Activated T-cell treated with anti-CD3 and anti-CD28 coated beads for 24 hours (primary cell): ENCODE measurements at places on chromosomes 6 and 20.

DNA sequence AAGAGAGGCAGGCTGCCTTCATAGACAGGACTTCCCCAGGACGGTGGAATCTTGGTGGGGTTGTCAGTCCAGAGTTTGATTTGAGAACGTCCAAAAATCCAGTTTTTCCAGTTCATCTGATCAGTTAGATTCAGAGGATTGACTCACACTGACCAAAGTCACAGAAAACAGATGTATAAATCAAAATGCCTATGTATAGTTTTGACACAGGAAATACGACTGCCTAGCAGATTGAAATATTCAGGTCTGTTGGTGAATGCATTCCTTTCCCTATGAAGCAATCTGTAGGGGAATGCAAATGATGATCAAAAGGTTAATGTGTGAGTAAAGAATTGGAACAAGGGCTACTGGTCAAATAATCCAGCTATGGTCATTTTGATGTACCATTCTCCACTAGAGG, 29.7 kb upstream of the GFOD1 start:
- no peak for DNase-seq

- DNase-seq = no peak
Measured at GRCh38 chr20:7505835-7506221, 434.4 kb downstream of the HAO1 start.

- no peak for DNase-seq
Measured at GRCh38 chr6:165098165-165098564, 211.2 kb downstream of the C6orf118 start.

GRCh38 chr6:150208611-150209352, 65.9 kb downstream of the PPP1R14C start:
- DNase-seq = no peak

DNA sequence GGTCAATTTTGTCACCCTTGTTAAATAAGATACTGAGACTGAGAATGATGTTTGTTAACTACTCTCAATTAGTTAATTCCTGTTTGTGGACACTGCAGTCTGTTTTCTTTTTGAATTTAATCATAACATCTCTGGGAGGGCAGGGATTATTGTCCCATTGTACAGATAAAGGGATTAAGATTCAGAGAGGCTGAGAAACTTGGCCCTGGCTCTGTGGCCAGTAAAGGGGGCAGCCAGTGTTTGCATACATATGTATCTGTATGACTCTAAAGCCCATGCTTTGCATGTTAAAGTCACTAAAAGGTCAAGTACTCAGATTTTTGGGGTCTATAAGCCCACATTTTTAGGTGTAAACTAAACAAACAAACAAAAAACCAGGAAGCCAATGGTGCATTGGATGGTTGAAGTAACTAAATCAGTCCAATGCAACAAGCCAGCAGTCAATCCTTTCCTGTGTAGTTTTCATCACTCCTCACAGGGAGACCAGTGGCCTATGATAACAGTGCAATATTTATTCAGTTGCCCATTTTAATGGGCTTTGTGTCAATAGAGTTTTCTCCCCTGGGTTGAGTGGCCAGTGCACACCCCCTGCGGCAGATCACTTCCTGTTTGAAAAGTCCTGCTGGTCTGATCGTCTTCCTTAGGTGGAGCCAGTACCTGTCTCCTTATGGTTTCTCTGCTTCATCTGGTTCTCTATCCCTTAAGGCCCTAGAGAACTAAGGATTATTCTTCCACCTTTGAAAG, 106.7 kb downstream of the SLX4IP start:
- no peak for DNase-seq

DNA sequence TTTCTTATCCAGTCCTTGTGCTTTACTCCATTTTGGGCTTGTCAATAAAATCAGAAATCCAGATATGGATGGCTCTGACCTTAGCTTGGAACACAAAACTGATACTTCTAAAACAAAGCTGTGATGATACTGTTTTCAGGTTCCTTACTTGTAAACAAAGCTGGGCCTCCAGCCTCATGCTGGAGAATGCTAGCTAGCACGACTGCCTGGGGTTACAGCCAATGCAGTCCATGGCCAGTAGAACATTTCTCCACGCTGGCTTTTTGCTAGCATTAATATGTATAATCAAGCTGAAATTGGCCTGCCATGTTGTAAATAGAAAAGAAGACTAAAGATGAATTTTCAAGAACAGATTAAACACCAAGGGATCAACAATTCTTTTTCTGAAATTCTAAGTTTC, 63.9 kb downstream of the MTHFD1L start:
- DNase-seq = no peak

DNA sequence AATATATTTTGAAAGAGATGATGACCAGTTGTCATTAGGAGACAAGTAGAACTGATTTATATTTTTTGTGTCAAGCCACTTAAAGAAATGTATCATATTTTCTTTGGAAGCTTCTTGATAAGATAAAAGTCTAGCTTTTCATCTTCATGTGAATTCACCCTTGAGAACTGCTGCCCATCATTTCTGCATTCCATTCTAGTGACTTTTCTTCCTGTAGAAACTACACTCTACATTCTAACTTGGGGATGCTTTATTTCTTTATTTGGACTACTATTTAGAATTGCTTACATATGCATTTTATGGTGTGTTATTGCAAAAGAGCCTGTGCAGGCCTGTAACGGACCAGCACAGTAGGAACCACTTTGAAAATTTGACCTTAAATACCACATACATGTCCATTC, 335.0 kb upstream of the KCNQ5 start:
- no peak for DNase-seq

GRCh38 chr6:7588506-7588905, 1.5 kb upstream of the SNRNP48 start:
- no peak for DNase-seq

DNA sequence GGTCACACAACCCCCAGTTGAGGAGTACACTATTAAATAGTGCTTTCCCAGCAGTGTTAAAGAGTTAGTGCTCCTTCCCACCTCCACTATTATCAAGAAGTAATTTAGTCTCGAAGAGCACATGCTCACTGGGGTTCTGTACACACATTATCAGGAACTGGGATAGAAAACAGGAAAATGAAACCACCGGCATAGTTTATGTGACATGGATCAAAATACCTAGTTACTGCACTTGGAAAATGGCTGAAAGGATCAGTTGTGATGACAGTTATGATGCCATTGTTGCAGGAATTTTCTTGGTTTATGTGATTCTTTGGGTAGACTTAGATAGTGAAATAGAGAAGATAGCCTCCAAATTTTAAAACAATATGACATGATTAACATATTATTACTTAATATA, 152.9 kb downstream of the AKAP7 start:
- no peak for DNase-seq

DNA sequence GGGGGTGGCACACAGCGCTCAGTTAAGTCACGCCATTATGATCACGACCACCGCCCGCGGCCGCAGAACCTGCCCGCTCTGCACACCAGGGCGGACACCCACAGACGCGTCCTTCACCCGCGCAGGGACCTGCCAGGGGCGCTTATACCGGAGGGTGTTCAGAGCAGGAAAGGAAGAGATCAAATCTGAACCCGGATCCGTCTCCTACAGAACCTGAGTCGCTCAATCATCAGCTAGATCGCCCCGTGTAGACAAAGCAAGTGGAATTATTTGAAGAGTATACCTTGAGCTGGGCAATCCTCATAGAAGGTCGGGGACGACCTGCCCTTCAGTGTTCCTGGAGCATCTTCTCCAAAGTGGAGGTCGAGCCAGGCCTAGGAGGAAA, 14.4 kb upstream of the ZNF217 start:
- no peak for DNase-seq

DNA sequence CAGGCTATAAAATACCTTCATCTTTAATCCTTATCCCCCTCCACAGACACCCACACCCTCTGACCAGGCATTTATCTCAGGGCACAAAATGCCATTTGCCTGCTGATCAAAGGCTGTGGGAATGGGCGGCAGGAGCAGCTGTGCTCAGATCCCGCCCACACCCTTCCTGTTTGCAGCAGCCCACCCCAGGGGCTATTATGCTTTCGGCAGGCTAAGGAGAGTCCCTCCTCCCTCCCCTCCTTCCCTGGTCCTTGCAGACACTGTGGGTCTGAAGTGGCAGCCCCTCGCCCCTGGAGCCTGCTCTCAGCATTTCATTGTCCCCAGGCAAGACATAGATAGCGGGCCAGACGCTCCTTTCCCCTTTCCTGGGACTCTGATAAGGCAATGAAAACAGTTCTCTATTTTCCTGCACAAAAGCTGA, 220.8 kb upstream of the HEY2 start:
- DNase-seq = no peak

GRCh38 chr20:62646851-62647520, 4.7 kb downstream of the SLCO4A1 start:
- no peak for DNase-seq

GRCh38 chr20:11193241-11193640, 519.4 kb upstream of the JAG1 start:
- DNase-seq = no peak

- DNase-seq = no peak
Measured at GRCh38 chr6:143127941-143128680, 67.4 kb downstream of the AIG1 start.

DNA sequence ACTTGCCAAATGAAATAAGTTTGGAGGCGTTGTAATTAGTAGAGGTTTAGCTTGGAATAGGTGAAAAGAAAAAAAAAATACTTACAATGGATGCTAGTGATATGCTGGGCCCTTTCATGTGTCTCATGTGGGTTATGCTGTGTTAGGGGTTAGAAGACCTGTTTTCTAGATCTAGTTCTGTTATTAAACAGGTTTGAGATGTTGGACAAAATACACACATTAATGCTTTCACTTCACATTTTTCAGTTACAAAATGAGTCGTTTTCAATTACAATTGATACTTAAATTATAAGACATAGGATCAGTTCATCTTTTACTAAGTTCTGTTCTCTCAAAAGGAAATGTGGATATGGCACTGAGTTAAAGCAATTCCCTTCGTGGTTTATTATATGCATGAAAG, 509.8 kb downstream of the EPM2A start:
- DNase-seq = no peak

DNA sequence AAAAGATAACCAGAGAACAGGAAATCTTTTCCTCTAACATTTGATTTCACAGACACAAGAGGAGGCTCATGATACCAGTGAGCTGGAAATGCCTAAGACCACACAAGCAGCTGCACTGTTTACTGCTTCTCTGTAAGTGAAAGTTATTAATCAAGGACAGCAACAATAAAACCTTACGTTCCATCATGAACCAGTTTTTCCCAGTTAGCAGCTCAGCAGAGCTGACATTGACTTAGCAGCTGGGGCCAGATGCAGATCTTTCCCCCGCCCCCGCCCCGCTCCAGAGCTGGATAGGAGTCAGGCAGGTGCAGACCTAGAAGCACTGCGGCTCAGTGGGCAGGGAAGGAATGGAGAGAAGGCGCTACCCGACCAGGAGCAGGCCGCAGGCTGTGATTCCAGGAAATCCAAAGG, 275.2 kb downstream of the GMDS start:
- DNase-seq = no peak

DNA sequence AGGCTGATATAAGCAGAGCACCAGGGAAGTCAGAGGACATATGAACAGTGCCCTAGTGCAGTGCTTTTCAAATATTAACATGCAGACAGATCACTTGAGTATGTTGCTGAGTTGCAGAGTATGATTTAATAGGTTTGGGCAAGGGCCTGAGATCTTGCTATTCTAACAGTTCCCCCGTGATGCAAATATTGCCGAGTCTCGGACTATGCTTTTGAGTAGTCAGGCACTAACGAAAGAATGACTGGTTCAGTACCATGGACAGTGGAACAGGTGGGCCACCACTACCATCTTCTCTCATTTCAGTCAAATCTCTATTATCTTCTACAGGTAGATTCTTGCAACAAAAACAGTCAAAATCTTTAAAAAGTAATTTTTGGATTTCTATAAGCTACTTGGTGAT, 3.7 kb upstream of the TMEM200A start:
- DNase-seq = no peak

GRCh38 chr20:62602550-62602949, 39.8 kb upstream of the SLCO4A1 start:
- no peak for DNase-seq

- DNase-seq = no peak
Measured at GRCh38 chr20:51535075-51535386, 7.5 kb downstream of the NFATC2 start.

GRCh38 chr20:20549704-20550103, 162.7 kb downstream of the RALGAPA2 start:
- DNase-seq = no peak

DNA sequence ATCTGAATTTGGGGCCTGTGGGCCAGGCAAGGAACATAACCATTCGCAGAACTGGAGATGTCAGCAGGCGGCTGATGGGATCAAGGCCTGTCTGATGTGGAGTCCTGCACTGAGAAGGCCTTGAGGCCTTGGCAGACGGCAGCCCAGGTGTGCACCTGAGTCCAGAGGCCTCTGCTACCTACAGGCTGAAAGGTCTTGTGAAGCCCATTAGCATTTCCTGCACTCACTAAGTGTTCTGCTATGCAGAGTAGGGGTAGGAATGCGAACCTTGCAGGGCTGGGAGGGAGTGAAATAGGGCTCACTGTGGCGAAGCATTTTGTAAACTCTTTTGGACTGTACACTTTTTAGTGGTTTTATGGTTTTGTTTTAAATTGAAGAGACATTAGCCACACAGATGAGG, 48.3 kb upstream of the RNF24 start:
- DNase-seq = no peak

DNA sequence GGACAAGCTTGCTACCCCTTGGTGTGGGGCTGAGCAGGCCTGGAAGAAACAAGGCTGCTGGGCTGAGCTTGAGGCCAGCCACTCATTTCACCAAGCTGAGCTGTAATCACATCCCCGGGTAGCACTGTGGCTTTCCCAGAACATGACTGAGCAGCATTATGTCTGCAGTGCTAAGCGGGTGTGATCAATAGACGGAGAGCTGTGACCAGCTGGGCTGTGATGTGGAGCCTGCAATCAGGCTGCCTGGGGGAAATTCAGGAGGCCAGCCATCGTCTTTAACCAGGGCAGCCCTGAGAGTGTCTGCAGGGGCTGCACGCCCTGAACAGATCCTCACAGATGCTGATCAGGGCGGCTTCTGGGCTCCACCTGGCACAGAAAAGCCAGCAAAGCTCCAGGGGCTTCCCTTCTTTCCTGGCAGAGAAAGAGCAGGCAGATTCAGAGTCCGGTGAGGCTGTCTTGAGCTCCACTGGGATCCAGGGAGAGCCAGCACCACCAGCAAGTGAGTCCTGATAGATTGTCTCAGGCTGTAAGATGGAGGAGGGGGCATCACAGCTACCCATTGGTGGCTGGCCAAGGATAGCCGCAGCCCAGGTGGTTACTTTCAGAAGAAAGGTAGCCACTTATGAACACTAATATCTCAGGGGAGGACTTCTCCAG, 165.9 kb downstream of the NRN1 start:
- no peak for DNase-seq

GRCh38 chr6:6968357-6968730, 139.4 kb upstream of the RREB1 start:
- no peak for DNase-seq

GRCh38 chr20:15374682-15375081, 1037.3 kb upstream of the FLRT3 start:
- DNase-seq = no peak

DNA sequence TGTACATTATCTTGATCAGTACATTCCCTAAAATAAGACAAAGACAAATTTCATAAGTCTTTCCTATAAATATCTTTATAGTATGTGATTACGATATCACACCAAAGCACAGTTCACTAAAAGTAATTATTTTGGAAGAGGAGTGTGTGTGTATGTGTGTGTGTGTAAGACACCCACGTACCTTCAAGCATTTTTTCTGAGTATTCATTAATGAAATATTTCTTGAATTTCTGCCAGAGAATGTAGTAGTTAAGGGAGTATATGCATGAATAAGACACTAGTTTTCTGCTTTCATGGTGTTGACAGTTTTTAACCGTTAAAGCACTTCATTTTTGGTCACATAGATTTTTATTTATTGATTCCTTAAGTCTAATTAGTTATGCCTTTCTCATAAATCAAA, 36.8 kb downstream of the MANEA start:
- no peak for DNase-seq
